Esophagus muscularis mucosa (tissue), 4 donors: ENCODE measurements at places on chromosomes 3 and 15. TPM values are rescaled to one million over a fixed set of nuclear protein-coding genes. Genes with fewer than 3 reads are reported as not detected.
A peak's percentile ranks its signal among the peaks of the same experiment; 100 is the strongest.

The CCDC54 gene
- not detected for total RNA-seq

The PLSCR5 gene
- not detected for total RNA-seq

The GASK1A gene
- total RNA-seq, result 18.7 TPM

The REC114 gene
- not detected for total RNA-seq

The CALML4 gene
- 14.2 TPM for total RNA-seq

The GOLGA6D gene
- not detected for total RNA-seq

The KLF15 gene
- total RNA-seq, result 84.3 TPM

The PGBD4 gene
- total RNA-seq, result 1.2 TPM

The GHSR gene
- not detected for total RNA-seq

The PML gene
- total RNA-seq, result 48.0 TPM

The SCAANT1 gene
- total RNA-seq, result not detected

- DNase-seq, result peak; percentile 64
Measured at GRCh38 chr3:193774272-193774915, 181.4 kb downstream of the OPA1 start.

GRCh38 chr15:34988027-34988902 lies at the start of gene ZNF770:
Gene ZNF770, minus strand, starts transcription at chr15:34988287. Its CDS starts 4,853 bp downstream, at chr15:34983434.
- peak; percentile 95 for DNase-seq

DNA sequence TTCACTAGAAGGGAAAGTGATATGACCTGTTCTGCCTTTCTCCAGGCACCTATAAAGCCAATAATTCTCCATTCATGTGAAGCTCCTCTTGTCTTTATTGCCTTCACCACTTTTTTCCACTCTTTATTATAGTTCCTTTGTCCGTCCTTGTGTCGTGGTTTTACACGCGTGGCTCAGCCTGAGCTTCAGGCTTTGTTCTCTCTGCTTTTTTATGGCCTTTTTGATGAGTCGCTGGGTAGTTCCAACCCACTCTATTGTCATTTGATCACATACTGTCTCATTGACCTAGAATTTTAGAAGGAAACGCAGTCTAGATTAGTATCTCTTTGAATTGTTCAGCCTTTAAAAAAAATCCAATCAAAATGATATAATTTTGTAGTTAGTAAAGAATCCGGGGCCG lies 403.2 kb downstream of the PTPRG start:
- DNase-seq, result no peak

GRCh38 chr15:67731112-67731721 lies 94.1 kb upstream of the SKOR1 start:
- no peak for DNase-seq

GRCh38 chr15:77104155-77104554 lies 33.2 kb upstream of the TSPAN3 start:
- no peak for DNase-seq

DNA sequence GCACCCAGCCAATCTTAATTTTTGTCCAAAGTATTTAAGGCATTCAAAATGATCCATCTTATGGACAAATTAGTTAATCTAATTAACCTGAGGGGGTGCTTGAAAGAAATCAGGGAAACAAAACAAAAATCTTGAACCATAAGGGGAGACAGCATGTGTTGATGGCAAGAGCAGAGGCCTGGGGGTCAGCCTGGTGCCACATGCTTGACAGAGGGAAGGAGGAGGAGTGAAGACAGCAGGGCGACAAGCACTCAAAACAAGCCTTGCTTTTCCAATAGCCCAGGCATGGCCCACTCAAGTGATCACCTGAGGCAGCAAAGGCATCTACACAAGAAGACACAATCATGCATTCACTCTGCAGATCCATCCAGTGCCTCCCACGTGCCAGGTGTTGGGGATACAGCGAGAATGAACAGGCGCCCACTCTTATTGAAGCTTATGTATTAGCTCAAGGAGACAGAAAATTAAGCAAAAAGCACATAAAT lies 25.0 kb upstream of the MGLL start:
- peak; percentile 70 for DNase-seq

- DNase-seq, result no peak
Measured at GRCh38 chr15:39400821-39401550, 179.9 kb upstream of the THBS1 start.

GRCh38 chr3:29892976-29893554 lies 612.2 kb downstream of the RBMS3 start:
- no peak for DNase-seq

- DNase-seq, result no peak
Measured at GRCh38 chr3:84209474-84209873, 749.3 kb upstream of the CADM2 start.

GRCh38 chr3:159824333-159824732 lies 164.3 kb upstream of the IL12A start:
- DNase-seq, result no peak

DNA sequence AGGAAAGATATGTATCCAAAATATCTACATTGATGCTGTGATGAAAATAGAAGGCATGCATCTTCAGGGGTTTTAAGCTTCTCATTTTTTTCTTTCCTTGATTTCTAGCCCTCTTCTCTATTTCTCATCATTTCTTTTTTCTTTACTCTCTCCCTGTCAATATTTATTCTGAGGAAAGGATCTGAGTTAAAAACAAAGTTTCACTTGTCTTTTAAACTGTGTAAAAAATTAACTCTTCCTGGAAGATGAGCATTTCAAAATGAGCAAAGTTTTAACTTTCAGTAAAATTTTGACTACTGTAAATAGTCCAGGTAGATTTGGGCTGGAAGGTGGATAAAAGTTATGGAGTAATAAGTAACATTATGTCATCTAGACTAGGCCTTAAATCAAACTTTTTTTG lies 500.2 kb upstream of the GBE1 start:
- no peak for DNase-seq

DNA sequence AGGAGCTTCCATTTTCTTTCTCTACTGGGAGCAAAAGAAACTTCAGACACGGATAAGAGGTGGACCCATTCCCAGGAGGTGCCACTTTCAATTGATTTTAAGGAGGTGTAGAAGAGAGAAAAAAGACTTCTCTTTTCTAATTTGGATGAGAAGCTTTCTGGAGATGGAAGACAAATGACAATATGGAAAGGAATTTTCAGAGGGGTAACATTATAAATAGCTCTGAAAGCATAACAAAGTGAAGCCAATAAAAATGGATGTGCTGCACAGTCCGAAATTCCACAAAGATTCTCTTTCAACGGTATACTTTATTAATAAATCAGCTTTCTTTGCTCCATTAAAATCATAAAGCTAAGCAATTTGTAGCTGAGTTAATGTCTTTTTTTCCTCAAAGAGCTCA lies 607.2 kb upstream of the MDFIC2 start:
- DNase-seq, result no peak

- no peak for DNase-seq
Measured at GRCh38 chr3:134666466-134666865, 15.6 kb upstream of the KY start.

DNA sequence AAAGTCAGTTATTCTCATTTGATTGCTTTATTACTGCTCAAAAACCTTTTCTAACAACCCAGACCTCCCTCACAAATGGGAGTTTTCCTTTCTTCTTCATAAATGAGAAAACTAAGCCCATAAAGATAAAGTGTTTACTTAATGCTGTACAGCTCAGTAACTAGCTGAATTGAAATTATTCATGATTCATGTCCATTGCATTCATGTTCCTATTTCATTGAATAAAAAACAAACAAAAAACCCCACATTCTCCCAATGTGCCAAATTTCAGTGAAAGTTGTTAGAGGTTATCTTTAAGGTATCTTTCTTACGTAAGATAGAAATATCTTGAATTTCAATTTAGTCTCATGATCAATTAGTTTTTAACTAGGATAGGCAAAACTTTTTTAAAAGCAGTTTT lies 2.8 kb downstream of the PLSCR2 start:
- no peak for DNase-seq

DNA sequence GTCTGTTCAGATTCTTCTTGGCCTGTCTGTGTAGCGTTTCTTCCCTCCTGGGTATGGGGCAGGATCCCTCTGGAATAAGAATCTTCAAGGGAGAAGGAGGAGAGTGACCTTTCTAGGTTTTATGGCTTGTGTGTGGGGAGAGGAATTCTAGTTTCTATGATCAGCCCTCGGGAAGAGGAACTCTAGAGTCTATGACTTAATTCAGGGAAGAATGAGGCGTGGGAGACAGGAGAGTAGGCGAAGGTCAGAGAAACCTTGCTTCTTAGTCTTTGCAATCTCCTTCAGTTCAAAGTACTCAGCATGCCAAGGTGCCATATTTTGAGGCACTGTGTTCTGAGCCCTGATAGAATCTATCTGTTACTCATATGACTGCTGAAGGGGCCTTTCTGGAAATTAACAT lies 99.2 kb upstream of the C3orf80 start:
- DNase-seq, result no peak

DNA sequence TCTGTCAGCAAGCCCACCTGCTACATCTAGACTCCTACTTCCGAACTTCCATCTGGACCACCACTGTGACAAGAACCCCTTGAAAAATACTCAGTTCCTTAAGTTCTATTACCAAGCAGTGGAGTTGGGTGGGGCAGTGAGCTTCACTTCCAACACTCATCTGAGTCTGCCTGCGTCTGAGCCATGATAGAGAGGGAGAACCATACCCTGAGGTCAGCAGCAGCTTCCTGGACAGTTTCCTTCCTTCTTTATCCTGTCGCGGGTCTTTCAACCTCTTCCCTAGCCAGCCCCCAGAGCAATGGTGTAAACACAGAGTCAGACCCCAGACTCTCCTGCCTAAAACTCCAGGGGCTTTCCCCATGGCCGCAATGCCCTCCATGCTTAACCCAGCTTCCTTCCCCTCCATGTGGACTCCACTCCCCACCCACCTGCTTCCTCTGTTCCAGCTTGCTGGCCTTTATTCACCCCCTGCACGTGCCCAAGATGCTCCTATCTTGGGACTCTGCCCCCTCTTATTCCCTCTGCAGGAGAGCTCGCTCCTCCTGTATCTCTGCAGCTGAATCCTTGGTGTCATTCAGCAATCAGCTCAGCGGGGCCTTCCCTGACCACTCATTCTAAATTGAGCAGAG lies 211.2 kb downstream of the SHQ1 start:
- no peak for DNase-seq

- DNase-seq, result no peak
Measured at GRCh38 chr3:156559321-156559720, 4.4 kb upstream of the SSR3 start.

DNA sequence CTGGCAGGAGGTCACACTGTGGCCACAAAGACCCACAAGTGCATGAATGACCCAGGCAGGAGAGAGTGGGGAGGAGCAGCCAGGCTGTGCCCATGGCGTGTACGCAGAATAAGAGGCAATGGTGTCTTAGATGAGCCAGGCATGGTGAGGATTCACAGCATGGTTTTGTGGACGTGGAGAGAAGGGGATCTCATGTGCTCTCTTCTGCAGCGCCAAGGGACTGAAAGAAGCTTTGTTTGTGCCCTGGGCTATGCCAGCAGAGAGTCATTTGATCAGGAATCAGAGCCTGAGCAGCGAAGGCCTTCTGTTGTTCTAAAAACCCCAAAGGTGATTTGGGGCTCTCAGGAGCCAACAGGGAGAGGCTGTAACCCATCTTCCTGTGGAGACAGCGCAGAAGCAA lies 18.7 kb upstream of the RPP14 start:
- no peak for DNase-seq

DNA sequence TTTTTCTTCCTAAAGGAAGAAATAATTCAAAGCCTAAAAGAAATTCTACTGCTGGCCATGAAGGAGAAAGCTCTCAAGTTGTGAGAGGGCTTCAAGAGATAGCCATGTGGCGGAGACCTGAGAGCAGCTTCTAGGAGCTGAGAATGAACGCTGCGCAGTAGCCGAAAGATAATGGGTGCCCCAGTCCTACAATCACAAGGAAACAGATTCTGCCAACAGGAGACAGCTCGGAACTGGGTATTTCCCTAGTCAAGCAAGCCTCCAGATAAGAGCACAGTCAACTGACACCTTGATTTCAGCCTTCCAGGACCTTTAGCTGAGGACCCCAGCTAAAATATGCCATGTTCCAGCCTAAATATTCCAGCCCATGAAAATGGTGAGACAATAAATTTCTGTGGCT lies 824.1 kb downstream of the FHIT start:
- DNase-seq, result no peak

DNA sequence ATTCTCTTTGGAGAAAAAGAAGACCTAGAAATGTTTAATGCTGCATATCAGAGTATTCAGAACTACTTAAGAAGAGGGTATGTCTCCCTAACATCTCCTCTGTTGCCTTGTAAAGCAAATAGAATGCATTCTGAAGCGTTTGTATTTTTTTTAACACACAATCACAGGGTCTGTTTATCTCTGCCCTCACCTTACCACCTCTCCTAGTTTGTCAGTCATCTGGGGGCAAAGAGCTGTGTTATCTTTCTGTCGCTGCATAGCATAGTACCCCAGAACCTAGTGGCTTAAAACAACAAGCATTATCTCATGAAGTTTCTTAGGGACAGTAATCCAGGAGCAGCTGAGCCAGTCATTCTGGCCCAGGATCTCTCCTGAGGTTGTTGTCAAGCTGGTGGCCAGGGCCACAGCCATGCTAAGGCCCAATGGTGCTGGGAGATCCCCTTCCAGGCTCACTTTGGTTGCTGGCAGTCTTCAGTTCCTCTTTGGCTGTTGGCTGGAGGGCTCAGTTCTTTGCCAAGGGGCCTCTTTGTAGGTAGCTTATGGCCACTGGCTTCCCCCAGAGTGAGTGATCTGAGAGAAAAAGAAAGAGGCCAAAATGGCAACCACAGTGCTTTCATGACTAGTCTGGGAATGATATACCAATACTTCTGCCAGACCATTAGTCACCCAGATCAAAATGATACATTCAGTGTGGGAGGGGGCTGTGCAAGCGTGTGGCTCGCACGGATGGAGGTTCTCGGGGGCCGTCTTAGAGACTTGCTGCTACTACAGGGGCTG lies 17.8 kb downstream of the EDEM1 start:
- DNase-seq, result no peak

GRCh38 chr3:145900056-145900829 lies 260.7 kb downstream of the PLOD2 start:
- no peak for DNase-seq

DNA sequence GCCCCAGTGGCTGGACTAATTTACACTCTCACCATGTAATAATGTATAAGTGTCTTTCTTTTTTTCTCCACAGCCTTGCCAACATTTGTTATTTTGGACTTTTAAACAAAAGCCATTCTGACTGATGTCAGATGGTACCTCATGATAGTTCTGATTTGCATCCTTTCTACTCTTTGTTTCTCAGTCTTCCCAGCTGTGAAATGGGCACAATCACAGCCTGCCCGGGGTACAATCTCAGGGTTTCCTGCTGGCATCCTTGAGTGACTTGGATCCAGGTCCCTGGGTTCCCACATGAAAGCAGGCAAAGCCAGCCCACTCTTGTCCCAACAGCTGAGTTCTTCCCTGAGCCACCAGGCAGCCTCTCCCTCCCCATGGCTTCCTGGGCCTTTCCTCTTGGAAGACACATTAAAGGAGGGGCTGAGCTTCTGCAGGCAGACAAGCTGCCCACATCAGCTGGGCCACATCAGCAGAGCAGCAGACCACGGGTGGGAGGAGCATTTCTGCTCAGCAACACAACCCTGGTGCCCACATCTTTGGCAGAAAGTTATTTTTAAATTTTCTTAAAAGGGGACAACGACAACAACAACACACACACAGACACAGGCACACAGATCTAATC lies 82.0 kb downstream of the MYLK start:
- no peak for DNase-seq
